ENCODE measurements at places on chromosomes 11 and 22.

GRCh38 chr22:40638261-40638660 is 1.7 kb upstream of the MRTFA start:
- DNase-seq = no peak

GRCh38 chr11:65639623-65640482 is 2.0 kb downstream of the SIPA1 start:
- DNase-seq = peak; percentile 59

- no peak for DNase-seq
These were observed 35.2 kb upstream of the RRM1 start for GRCh38 chr11:4059424-4059823.

- DNase-seq = no peak
These were observed 24.4 kb downstream of the DDI1 start for GRCh38 chr11:104060820-104061219.

- DNase-seq = no peak
These were observed 6.1 kb downstream of the FJX1 start for GRCh38 chr11:35624316-35624715.

DNA sequence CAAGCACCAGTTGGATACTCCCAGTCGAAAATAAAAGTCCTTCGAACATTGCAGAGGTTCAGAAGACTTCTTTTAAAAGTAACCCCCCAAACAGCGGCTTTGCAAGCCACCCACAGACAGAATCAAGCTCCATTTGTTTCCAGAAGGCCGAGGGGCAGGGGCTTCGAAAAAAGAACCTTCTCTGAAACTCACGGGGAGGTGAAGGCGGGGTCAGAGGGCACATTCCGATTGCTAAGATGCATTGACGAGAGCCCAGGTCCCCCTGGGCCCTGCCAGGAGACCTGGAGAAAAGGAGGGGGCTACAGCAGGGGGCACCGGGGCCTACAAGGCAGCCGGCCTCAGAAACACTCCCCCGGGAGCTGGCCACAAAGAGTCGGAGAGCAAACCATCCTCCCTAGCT is 306.8 kb downstream of the MN1 start:
- no peak for DNase-seq

- DNase-seq = no peak
These were observed 1.4 kb upstream of the RGL4 start for GRCh38 chr22:23689414-23689813.

DNA sequence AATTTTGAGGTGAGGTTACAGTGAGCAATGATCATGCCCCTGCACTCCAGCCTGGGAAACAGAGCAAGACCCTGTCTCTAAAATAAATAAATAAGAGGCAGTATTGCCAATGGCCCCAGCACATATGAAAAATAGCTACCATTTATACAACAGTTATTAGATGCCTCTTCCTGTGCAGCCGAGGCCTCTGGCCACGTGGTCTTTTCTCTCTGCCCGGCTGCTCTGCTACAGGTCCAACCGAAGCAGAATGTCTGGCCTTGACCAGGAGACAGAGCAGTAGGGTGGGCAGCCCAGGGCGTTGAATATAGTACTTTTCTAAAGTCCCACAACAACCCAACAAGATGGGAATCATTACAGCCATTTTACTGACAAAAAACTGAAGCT is 12.4 kb upstream of the OAF start:
- DNase-seq = no peak

- no peak for DNase-seq
These were observed 6.4 kb downstream of the FAM83F start for GRCh38 chr22:40001106-40001505.

DNA sequence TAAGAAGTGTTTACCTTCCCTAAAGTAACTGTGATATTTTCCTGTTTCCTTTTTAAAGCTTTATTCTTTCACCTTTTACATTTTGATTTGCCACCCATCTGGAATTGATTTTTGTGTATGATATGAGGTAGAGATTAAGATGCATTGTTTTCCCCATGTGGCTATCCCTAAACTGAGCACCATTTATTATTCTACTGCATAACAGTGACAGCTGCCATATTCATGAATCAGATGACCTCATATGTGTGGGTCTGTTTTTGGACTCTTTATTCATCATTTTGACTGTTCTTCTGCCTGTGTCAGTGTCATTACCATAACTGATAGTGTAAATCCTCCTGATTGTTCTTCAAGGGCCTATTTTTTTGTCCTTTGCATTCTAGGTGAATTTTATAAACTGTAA is 50.8 kb downstream of the HIPK3 start:
- no peak for DNase-seq

- no peak for DNase-seq
These were observed at the start of gene OR9I1 for GRCh38 chr11:58125469-58125868. OR9I1 (minus strand) TSS chr11:58125530; CDS start chr11:58119444, 6,086 bp downstream.

- DNase-seq = no peak
These were observed 96.1 kb downstream of the GRAMD1B start for GRCh38 chr11:123526027-123526805.

GRCh38 chr11:10590218-10590915 is 21.9 kb upstream of the LYVE1 start:
- no peak for DNase-seq

- DNase-seq = no peak
These were observed 76.8 kb upstream of the RTL6 start for GRCh38 chr22:44574640-44575380.

GRCh38 chr11:92224054-92224406 is 588 bp upstream of the FAT3 start:
- DNase-seq = no peak
